ENCODE measurements at places on chromosomes 7 and 10.
A peak's percentile ranks its signal among the peaks of the same experiment; 100 is the strongest.

DNA sequence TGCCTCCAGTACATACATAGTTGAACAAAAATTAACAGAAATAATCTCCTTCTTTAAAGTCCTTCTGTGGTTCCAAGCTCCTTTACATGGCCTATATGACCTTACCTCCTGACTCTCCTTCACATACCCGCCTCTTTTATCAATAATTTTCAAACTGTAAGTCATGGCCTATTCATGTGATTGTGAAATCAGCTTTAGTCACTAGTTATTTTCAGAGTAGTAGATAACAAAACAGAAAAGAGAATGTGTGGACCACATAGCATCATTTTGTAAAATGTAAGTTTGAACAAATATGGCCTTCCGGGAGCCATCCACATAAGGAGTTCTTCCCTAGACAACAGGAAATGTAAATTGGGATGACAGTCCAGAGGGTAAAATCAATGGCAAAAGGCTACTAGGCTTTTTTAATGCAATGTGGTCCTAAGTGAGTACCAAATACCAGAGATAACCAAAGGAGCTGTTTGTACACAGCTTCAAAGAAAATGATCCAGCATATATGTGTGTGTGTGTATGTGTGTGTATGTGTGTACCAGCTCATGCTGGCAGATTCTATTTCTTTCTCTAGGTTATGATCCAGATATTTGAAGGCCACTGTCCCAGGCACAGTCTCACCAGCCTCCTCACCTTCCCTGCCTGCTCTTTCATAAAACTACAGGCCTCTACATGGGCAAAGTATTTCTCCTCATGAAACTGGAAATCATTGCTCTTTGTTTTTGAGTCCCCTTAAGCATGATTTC lies 12.3 kb upstream of the FAM133B start:
- no peak for DNase-seq

GRCh38 chr7:22730921-22731654 lies 4.1 kb downstream of the IL6 start:
- peak; percentile 89 for DNase-seq

DNA sequence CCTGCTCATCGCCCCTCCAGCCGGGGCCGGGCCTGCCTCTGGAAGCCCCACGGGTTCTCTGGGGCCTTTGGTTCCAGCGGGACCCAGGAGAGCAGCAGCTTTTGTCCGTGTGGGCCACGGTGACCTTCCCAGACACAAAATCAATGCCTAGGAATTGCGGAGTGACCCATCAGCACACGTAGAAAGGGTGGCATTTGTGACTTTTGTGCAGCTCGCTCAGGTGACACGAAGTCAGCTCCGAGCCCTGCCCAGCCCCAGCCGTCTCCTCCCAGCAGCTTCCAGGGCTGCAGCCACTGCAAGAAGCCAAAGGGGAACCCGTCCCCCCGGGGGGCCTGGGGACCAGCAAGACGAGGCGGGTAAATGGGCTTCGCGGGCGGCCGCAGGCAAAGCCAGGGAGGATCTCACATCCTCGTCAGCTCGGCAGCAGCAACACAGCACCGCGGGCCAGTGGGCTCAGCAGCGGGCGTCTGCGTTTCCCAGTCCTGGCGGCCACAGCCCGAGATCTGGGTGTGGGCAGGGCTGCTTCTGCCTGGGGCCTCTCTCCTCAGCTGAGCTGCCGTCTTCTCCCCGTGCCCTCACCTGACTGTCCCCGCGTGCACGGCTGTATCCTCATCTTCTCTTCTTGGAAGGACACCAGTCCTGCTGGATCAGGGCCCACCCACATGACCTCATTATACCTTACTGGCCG lies 88.5 kb downstream of the PAXIP1 start:
- no peak for DNase-seq

DNA sequence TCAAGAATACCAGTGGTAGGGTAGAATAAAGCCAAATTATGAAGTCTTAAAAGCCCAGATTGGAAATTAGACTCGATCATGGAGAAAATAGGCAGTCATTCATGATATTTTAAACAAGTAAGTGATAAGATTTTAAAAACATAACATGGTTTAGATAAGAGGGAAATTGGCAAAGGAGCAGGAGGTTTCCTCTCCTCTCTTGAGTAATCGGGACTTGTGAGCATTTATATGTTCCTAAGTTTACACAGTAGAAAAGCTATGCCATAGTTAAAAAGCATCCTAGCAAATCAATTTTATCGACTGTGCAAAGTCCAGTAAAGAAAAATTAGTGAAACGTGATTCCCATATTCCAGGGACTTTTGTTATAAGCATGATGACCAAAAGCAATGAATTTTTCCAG lies 313.2 kb downstream of the AHR start:
- no peak for DNase-seq

GRCh38 chr10:113094114-113094486 lies 144.1 kb downstream of the TCF7L2 start:
- DNase-seq = no peak
